Stimulated activated CD4-positive, alpha-beta T cell treated with anti-CD3 and anti-CD28 coated beads, Interleukin-4, amount 100 ng/mL, for 48 hours (primary cell): ENCODE measurements at places on chromosomes 12 and 14.
A peak's percentile ranks its signal among the peaks of the same experiment; 100 is the strongest.

DNA sequence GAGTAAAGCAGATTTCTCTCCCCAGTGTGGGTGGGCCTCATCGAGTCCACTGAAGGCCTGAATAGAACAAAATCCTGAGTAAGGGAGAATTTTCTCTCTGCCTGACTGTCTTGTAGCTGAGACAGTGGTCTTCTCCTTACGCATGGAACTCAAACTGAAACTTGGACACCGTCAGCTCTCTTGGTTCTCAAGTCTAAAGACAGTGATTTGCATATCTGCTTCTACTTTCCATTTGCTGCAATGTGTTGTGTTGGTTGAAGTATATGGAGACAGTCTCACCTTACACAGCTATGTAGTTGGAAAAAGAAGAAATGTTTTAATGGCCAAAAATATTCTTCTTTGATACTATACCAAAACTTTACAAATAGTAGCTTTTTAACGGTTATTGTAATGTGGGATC is 160.2 kb upstream of the LMNTD1 start:
- DNase-seq: no peak

- DNase-seq: no peak
Measured at GRCh38 chr14:53953828-53954550, 2.6 kb downstream of the BMP4 start.

DNA sequence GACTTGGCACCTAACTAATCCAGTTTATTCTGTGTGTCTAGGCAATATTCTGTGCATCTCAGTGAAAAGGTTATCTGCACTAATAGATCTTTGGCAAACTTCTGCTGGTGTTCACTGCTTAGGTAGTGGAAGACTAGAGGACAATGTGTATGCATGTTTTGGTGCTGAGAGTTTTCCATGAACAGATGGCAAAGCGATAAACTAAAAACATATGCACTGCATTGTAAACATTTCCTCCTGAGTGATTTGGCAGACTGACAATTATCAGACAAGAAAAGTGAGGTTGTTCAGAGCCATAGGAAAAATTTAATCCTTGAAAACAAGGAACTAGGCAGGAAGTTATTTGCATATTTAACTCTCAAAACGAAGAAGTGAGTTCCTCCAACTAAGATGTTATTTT is 400.4 kb downstream of the ATP23 start:
- no peak for DNase-seq

- DNase-seq: no peak
Measured at GRCh38 chr12:7289743-7290142, 14.1 kb upstream of the ACSM4 start.

- DNase-seq: no peak
Measured at GRCh38 chr12:122107261-122107660, 28.7 kb downstream of the MLXIP start.

DNA sequence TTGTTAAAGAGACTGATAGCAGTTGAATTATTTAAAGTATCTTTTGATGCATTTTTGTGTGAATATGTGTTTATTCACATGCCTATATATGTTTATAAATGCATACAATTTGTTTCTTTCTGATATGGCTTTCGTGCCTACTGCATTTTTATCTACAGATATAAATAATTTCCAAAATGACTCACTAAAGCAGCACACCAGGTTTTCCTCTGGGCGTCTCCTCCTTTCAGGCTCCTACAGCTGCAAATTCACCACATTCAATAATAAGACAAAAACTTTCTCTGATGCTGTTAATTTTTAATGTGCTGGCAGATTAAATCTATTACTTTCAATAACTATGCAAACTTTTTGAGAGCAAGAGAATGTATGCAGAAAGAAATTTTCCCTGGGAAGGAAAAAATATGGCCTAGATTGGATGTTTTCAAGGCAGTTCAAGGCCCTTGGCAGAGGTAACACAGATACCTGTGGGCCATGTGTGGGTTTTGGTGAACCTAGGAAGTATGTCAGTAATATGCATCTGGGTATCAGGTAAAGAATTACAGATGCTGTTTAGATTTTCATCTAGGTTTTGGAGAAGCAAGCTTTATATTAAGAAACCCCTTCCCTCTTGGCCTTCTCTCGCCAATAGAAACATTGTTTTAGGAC is 381.8 kb downstream of the EGLN3 start:
- DNase-seq: no peak

DNA sequence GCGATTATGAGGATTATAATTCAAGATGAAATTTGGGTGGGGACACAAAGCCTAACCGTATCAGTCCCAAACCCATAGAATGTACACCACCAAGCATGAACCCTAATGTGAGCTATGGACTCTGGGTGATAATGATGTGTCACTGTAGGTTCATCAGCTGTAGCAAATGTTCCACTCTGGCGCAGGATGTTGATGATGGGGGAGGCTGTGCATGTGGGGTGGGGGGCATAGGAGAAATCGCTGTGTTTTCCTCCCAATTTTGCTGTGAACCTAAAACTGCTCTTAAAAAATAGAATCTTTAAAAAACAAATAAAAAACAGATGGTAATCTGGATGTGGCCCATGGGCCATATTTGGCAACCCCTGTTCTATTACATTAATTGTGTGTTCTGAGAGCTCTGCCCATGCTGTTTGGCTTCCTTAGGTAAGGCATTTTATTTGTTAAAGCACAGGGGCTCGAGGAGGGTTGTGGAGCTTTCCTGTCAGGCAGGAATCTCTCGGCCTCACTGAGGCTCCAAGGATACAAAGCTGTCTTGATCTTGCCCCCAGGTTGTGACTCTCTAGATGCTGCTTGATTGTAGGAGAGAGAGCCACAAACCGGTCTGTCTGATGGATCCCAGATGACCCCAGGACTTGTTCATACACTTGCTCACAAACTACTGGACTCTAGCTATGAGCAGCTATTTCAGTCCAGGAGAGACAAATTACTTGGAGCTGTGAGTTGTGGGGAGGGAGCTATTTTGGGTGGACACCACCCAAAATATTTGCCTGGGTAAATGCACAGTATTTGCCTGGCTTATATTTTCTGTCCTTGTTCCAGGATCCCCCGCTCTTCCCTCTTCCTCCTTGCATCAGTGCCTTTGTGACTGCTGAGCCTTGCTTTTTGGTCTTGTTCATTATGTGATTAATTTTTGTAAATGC is 340.2 kb downstream of the MED13L start:
- no peak for DNase-seq

- no peak for DNase-seq
Measured at GRCh38 chr14:56160088-56160487, 41.9 kb downstream of the PELI2 start.

- peak; percentile 15 for DNase-seq
Measured at GRCh38 chr12:7642876-7643309, 22.8 kb downstream of the APOBEC1 start.

DNA sequence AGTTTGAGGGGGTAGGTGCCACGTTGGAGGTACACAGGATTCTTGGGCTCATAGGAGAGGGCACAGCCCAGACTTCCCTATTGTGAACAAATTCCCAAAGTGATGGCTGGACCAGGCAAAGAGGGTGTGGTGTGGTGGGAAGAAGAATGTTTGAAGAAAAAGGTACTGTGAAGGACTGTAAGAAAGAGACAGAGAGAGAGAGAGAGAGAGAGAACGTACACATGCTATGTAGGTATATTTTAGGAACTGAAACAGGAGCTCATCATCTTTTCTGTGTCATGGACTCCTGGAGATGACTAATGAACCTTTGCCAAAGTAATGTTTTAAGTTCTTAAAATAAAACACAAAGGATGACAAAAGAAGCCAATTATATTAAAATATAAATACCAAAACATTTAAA is 24.5 kb downstream of the SLC17A8 start:
- no peak for DNase-seq

GRCh38 chr12:11830307-11830801 is 180.9 kb downstream of the ETV6 start:
- no peak for DNase-seq

DNA sequence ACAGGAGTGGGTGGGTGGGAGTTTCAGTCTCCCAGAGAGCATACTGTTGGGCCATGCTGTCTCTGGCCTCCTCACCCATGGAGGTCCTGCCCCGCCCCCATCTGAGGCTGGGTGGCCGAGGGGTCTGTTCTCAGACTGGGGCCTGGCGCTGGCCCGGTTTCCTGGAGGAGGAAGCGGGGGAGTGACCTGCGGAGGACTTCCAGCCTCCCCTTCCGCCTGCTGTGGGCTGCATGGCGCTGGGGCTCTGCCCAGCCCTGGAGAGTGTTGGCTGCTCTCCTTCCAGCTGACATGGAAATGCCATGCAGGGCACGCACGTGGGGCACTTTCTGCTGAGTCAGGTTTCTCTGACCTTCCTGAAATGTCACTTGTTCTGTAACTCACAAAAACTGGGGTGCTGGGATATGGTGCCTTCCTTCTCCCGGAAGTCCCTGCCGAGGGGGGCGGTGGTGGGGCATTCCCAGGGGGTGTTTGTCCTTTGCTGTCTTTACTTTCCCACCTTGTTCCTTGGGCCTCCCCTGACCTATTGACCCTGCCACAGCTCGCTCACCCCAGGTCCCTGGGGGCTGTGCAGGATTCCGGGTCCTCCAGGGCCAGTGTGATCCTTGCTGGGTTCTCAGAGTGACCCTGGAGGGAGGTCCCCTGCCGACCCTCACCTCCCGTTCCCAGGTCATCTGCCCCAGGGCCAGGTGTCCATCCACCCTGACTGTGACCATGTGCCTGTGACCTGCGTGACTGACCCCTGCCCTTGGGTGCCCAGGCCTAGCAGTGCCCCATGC is 23.6 kb downstream of the PACS2 start:
- DNase-seq: no peak

- DNase-seq: no peak
Measured at GRCh38 chr12:52641468-52641867, 10.5 kb downstream of the KRT2 start.

GRCh38 chr12:2411616-2412304 is 359.0 kb downstream of the CACNA1C start:
- DNase-seq: no peak

DNA sequence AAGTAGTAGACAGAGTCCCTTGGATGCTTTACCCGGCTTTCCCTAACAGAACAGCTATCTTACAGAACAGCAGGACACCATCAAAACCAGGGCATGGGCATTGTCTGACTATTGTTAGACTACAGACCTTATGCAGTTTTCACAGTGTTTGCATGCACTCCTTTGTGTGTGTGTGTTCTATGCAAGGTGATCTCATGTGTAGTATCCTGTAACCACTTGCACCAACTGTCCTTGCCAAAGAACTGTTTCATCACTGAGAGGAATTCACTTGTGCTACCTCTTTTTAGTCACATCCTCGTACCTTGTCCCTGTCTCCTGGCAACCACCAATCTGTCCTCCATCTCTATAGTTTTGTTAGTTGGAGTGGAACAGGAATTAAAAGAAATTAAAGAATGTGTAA is 183.6 kb upstream of the PZP start:
- no peak for DNase-seq

DNA sequence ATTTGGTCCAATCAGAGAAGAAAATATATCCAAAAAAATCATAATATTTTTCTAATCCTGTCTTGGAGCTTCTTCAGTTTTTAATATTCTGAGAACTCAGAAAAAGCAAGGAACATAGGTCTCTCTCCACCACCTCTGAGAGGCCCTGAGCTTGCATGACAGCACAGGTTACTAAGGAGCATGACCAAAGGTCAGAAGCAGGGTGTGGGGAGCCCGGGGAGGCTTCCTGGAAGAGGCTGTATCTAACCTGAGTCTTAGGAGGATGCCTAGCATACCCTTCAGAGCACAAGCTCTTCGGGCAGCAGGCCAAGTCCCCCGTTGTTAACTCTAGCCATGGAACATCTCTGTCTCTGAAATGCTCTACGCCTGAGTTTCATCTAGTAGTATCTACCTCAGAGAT is 15.7 kb upstream of the STON2 start:
- no peak for DNase-seq

- DNase-seq: no peak
Measured at GRCh38 chr14:22555384-22556011, 33.5 kb downstream of the DAD1 start.

DNA sequence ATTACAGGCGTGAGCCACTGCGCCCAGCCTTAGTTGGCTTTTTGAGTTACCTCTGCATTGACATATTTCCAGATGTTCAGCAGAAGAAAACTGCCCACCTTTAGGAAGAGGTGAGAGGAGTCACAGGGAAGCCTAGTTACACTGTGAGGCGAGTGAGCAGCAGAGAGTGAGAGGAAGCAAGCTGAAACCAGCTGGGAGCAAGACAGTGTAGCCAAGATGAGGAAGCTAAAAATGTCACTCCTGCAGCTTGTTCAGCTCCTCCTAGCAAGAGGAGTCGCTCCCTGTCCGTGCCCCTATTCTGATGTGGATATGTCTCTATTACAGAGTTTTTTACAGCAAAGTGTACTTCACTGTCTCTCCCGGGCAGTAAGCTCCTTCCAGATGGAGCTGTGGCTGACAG is 127.6 kb downstream of the GXYLT1 start:
- no peak for DNase-seq

GRCh38 chr12:117190210-117190781 is at the start of gene FBXO21:
Gene FBXO21 (minus strand): TSS chr12:117190470. CDS start chr12:117190456, 14 bp downstream.
- peak; percentile 90 for DNase-seq

DNA sequence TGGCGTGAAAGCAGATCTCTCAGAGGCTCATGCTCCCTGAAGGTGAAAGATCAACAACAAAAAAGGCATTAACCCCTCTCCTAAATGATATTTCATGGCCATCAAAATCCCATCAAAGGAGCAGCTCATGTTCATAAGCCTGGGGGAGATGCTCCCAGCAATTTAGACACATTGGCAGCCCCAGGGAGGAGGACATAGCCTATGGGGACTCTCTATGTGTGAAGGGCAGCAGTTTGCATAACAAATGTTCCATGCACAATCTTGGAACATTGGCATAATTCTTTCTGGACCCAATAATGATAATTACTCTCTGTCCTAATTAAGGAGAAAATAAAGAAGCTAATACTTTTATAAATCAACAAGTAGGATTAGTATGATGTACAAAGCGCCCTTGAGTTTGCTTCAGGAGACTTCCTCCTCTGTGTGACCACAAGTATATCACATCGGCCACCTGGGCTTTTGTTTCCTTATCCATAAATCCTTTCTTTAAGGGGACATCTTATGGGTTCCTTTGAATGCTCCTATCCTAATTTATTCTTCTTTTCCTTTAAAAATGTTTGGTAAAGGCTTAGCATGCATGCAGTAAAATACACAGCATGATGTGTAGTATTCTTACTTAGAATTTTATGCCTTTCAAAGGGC is 161.9 kb upstream of the PLEKHG7 start:
- no peak for DNase-seq

GRCh38 chr12:91144053-91144452 is 32.8 kb upstream of the LUM start:
- DNase-seq: no peak

DNA sequence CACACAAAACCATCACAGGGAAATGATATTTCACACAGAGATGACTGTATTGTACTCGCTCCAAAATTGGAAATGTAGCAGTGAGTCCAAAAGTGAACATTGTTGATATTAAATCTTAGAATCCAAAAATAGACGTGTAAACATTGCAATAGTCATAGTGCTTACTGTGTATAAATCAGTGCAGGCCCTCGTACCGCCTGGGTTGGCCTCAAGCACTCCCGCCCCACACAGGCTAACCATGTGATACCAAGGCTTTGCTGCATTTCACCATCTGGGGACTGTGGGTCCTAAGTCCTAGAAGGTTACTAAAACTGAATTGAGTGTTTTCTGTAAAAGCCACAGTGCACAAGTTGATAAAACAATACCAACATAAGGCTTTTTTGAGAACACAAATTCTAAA is 107.3 kb downstream of the PPP2R5E start:
- DNase-seq: no peak

- no peak for DNase-seq
Measured at GRCh38 chr14:92670160-92670559, 78.3 kb downstream of the LGMN start.

- no peak for DNase-seq
Measured at GRCh38 chr14:82647088-82647810, 1113.6 kb upstream of the SEL1L start.

- DNase-seq: no peak
Measured at GRCh38 chr12:110176745-110177144, 52.6 kb downstream of the IFT81 start.
